HuH-7.5 (cell line): ENCODE measurements at places on chromosomes 3 and 15.
A peak's percentile ranks its signal among the peaks of the same experiment; 100 is the strongest.

DNA sequence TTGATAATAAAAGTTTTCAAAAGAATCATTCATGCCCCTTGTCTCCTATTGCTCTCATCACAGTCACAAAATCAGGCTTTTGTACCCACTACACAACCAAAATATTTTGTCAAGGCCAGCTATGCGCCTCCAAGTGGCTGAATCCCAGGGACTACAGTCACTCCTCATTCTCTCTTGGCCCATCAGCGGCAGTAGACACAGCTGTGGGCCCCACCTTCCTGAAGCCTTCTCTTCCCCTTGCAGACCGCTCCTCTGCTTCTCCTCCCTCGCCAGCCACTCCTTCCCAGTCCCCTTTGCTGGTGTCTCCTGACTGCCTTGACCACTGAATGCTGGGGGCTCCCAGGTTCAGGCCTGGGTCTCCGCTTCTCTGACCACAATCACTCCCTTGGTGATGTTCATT lies 52.1 kb downstream of the LSM3 start:
- DNase-seq = no peak

DNA sequence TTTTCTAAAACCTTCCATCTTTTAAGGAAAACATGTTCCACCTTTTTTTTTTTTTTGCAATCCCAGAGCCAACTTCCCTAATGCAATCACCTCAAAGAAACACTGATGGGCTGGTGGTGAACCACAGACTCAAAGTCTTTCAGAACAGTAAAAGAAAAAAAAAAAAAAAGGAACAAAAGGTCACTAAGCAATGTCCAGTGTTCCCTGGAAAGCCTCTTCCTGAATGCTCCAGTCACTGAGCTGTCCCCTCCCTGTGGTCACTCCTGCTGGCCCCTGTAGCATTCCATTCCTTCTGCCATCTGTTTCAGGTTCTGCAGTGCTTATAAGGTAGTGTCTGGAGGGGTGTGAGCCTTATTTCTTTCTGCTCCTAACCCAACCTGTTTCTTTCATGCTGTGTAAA lies 53.3 kb downstream of the AAGAB start:
- no peak for DNase-seq

- DNase-seq = no peak
Measured at GRCh38 chr3:58490860-58491501, 915 bp upstream of the KCTD6 start.

GRCh38 chr3:61894988-61895935 lies 333.9 kb downstream of the PTPRG start:
- DNase-seq = peak; percentile 23

DNA sequence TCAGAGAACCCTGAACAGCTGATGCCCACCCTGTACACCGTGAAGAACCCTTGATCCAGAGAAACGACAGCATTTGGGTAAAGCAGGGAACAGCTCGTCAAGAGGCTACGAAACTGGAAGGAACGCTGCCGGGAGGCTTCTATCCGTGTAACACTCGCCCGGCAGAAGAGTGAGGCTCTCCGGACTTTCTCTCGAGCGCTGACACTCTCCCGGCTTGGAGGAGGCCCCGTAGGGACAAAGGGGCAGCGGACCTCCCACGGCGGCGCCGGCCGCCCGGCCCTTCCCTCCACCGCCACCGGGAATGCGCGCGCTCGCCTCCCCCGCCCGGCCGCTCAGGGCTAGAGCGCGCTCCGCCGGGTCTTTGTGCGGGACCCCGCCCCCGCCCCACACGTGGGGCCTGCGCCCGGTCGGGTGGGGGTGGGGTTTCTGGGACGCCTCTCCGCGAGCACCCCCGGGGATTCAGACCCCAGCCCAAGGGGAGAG lies 1.7 kb downstream of the HYAL2 start:
- DNase-seq = peak; percentile 87

GRCh38 chr3:153166206-153166605 lies 4.2 kb downstream of the RAP2B start:
- DNase-seq = no peak

DNA sequence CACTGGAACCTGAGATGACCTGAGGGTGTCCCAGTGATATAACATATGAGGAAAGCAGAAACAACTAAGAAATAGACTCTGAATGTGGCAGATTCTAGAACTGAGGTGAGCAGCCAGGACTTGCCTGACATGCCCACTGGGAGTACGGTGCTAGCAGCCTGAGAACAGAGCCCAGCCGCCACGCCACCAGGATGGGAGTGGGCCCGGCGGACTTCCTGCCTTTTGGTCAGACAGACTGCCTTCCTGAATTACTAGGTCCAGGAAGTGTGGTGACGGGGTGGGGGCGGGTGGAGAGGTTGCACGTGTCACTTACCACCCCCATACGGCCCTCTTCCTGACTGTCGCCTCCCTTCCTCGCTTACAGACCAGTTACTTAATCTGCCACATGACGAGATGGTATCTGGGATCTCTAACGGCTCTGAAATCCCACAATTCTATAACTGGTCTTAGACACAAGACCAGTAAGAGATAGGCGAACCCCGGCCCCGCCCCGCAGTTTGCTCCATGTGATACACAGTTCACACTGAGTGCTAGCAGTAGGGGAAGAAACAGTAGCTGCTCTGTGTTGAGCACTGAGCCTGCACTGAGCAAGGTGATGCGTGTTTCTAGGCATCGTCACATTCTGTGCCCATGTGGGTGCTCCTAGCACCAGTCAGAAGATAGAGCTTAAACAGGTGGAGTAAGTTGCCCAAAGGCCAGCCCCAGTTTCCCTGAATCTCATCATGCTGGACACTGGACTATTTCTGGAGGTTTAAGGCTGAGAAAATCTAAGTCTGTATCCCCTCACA lies 95.7 kb downstream of the CPN2 start:
- no peak for DNase-seq

DNA sequence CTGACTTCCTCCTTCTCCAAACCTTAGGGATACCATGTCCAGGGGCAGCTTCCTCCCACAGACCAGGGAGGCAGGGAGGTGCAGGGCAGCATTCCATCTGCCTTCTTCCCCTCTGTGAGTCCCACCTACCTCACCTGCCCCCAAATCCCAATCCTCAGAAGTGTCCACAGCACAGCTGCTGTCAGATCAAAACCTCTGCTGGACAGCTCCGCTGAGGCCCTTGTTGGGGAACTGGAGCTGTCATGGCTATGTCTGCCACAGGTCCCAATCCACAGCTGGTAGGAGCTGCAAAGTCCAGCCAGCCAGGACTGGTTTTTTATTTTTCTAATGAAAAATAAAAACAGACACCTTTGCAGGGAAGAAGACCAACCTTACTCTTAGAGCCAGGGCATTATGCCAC lies 40.7 kb upstream of the TBC1D21 start:
- DNase-seq = no peak

DNA sequence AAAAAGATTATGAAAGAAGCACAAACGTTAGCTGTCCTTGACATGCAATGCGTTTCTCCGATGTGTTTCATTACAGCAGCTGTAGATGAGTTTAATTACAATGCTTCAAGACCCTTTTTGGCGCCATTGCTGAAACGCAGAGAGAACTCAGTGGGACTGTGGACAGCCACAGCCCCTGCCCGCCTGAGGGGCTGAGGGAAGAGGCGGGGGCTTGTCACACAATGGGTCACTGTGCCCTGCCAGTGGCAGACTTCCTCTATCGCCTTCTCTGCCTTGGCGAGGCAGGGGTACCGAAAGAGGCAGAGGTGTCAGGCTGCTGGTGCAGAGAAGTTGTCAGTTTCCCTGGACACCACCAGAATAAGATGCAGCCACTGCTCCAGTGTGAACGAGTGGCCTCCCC lies 252.0 kb downstream of the NR2F2 start:
- DNase-seq = no peak

DNA sequence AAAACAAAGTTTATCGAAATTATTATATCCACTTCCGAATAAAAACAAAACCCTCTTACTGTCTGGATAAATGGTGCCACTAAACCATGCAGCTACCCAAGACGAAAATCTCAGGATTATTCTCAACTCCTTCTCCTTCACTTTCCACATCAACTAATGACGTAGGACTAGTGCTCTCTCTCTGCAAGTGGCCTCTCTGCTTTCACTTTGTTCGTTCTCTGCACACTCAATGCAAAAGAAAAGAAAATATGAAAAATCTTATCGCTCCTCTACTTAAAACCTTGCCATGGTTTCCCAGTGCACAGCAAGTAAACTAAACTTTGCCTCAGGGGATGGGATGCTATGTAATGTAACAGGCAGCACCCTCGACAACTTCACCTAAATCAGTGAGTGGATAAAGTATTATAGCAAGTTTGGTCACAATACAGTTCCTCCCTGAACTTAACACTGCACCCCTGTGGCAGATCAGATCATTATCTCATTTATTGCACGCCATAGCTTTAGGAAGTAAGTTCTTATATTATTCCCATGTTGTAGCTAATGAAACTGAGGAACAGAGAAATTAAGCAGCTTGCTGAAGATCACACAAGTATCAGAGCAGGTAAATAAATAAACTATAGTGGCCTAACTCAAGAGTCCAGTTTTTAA lies 262.7 kb upstream of the GADL1 start:
- no peak for DNase-seq

DNA sequence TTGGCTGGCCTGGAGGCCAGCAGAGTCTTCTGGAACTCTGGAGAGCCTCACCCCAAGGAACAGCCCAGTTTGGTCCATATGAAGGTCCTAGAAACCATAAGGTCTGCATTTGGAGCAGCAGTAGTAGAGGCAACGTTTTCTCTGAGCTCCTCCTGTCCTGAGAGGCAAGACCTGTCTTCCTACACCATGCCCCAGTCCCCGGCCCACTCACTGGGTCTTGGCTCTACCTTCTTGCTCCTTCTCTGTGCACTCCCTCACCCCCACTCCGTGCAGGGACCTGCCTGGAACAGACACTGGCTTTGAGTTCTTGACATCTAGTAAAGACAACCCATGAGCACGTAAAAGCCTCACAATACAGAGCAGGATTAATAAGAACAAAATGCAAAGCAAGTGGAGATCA lies 76.6 kb downstream of the CHRD start:
- DNase-seq = no peak

DNA sequence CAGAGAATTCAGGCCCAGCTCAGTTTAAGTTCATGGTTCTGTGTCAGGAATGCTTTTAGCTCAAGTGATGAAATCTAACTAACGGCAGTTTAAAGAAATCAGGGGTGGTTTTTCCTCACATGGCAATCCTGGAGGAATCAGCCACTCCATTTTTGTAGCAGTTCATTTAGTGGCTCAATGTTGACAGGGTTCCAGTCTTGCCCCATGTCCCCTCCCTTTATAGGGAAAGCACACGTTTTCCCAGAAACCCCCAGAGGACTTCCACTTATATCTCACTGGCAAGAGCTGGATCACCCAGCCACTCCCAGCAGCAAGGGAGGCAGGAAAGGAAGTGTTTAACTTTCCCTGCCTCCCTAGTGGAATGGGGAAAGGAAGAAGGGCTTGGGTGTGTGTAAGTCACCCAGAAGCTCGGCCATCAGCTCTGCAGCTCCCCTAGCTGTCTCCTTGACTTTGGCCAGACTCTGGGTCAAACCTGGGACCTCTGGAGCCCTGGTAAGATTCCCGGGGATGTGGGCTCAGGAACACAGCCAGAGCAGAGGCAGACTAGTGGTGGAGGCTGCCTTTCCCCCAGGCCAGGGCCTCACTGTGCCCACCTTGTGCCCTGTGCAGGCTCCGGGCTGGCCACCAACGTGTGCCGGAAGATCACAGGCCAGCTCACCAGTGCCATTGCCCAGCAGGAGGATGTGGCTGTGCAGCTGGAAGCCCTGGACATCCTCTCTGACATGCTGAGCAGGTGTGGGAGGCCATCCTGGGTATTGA lies 11.3 kb downstream of the CAND2 start:
- no peak for DNase-seq

GRCh38 chr3:12902181-12902999 lies 61.0 kb upstream of the RPL32 start:
- DNase-seq = no peak

- DNase-seq = no peak
Measured at GRCh38 chr3:193149998-193150397, 91.0 kb upstream of the PLAAT1 start.

DNA sequence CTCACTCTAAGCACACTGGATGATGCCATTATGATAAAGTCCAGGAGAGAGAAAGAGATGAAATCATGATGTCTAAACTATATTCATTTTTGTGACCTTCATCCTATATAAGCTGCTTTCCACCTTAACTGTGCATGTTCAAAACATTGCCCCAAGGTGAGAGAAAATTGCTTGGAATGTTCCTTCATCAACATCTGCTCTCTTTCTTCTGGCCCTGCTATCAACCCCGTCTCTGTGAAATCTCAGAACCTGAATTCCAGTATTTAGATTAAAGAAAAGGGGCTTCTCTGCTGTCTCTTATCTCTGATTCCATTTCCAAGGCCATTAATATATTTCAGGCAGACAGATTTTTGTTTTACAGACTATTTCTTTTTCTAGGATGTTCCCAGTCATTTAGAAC lies 47.3 kb upstream of the PHLDB2 start:
- no peak for DNase-seq

DNA sequence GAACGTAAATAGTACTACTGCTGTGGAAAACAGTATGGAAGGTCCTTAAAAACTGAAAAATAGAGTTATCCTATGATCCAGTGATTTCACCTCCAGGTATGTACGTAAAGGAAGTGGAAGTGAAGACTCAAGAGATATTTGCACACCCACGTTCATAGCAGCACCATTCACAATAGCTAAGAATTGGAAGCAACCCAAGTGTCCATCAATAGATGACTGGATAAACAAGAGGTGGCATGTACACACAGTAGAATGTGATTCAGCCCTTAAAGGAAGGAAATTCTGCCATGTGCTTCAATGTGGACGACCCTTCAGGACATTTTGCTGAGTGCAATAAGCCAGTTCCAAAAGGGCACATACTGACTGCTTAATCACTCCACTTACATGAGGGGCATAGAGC lies 188.3 kb downstream of the APBA2 start:
- no peak for DNase-seq

GRCh38 chr3:186465508-186465907 lies 78.7 kb downstream of the CRYGS start:
- no peak for DNase-seq

GRCh38 chr3:149421764-149422163 lies 44.3 kb upstream of the TM4SF1 start:
- DNase-seq = no peak

- no peak for DNase-seq
Measured at GRCh38 chr15:51760805-51761204, 9.4 kb downstream of the TMOD2 start.

- no peak for DNase-seq
Measured at GRCh38 chr3:158333736-158334135, 223.8 kb downstream of the RSRC1 start.

- DNase-seq = no peak
Measured at GRCh38 chr3:146640955-146641867, 36.1 kb upstream of the PLSCR5 start.

DNA sequence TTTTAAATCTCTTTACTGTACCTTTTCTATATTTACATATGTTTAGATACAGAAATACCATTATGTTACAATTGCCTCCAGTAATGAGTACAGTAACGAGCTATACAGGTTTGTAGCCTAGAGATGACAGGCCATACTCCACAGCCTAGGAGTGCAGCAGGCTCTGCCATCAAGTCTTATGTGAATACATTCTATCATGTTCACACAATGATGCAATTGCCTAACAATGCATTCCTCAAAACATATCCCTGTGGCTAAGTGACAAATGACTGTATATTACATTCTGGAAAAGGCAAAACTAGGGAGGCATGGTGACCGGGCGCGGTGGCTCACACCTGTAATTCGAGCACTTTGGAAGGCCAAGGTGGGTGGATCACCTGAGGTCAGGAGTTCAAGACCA lies 192.4 kb upstream of the IGF1R start:
- DNase-seq = no peak

- no peak for DNase-seq
Measured at GRCh38 chr3:144350125-144350524, 378.5 kb downstream of the DIPK2A start.

GRCh38 chr15:68962465-68962864 lies 32.1 kb downstream of the SPESP1 start:
- no peak for DNase-seq

- DNase-seq = no peak
Measured at GRCh38 chr3:9178697-9179096, 70.7 kb downstream of the SRGAP3 start.
